Activated CD4-positive, alpha-beta T cell treated with anti-CD3 and anti-CD28 coated beads, Interleukin-10, Interleukin-2, amounts not matched to agents 100 ng/mL and 50 ng/mL, durations not matched to agents 16 hours and 8 hours (primary cell): ENCODE measurements at places on chromosomes 6 and 20.

GRCh38 chr6:7414811-7415210, 25.2 kb downstream of the RIOK1 start:
- DNase-seq = no peak

GRCh38 chr20:8356806-8357205, 224.7 kb downstream of the PLCB1 start:
- DNase-seq = no peak

- DNase-seq = peak; percentile 40
These were observed 41.8 kb upstream of the TOP1 start for GRCh38 chr20:40986774-40987173.

GRCh38 chr20:13736436-13737191, 48.1 kb downstream of the ESF1 start:
- DNase-seq = no peak

- no peak for DNase-seq
These were observed 36.2 kb downstream of the JAG1 start for GRCh38 chr20:10637563-10637962.

- DNase-seq = peak; percentile 44
These were observed 3.9 kb upstream of the SIGLEC1 start for GRCh38 chr20:3716195-3716834.

DNA sequence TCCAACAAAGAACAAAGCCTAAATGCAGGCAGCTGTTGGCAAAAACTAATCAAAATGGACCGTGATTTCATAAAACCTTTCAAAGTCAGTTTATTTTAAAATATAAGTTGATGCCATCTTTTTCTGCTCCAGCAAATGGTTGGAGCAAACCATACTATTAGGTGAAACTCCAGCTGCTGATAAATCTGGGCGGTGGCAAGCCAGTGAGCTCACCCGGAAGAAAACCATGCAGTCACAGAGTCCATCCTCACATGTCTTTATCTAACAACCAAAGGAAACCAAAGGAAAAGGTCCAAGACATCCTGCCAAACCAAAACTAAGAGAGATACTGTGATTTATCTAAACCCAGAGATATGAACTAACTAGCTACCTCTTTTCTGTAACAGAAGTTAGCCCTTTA, 72.6 kb downstream of the HIVEP2 start:
- no peak for DNase-seq

DNA sequence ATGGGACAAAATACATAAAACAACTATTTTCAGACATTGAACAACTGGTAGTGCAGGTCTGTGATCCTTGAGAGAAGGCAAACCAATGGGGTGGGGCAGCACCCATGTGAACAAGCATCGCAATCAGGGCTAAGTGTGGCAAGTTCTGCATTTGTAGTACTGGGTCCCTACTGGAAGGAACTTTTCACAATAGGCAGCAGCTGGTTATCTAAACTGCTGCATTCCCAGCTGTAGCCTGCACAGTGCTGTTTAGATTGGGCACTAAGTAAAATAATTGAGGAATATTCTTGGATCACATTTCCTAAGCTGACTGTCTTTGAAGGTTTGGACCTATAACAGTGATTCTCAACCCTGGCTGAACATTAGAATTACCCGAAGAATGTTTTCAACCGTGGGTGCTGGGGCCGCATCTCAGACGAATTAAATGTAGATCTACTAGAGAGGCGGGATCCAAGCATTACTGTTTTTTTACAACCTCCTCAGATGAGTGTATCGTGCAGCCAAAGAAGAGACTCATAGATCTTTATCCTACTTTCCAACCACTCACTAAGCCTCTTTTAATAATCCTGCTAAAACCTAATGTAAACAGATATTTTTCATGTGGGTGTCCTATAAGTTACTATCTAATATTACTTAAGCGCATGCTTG, 12.4 kb upstream of the MAP3K4 start:
- DNase-seq = no peak

GRCh38 chr6:166635013-166635970, 8.2 kb upstream of the RPS6KA2 start:
- DNase-seq = no peak

DNA sequence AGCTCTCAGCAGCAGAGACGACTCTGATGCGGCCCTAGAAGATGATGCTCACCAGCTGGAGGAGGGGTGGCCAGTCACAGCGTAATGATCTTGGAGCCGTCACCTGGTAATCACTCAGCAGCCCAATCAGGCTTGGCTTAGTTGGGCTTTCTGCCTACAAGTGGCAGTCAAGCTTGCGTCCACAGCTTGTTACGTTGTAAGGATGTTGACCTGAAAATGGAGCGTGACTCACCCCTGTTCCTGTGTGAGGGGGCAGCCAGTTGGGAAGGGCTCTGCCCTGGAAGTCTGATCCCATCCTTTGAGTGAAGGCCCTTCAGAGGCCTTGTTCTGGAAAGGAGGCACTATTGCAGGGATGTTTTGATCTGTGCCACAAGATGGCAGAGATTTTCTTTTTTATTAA, 49.8 kb downstream of the SPATA2 start:
- DNase-seq = peak; percentile 28

- no peak for DNase-seq
These were observed 8.7 kb downstream of the CST4 start for GRCh38 chr20:23680146-23680545.

- DNase-seq = no peak
These were observed 44.0 kb downstream of the SPDEF start for GRCh38 chr6:34511915-34512737.

GRCh38 chr20:41865938-41866337, 247.8 kb upstream of the CHD6 start:
- no peak for DNase-seq

GRCh38 chr20:53712212-53712977, 118.8 kb upstream of the ZNF217 start:
- DNase-seq = no peak

GRCh38 chr6:158793432-158793831, 25.7 kb downstream of the EZR start:
- peak; percentile 66 for DNase-seq

GRCh38 chr6:43268782-43269272, 25.5 kb downstream of the TTBK1 start:
- no peak for DNase-seq

GRCh38 chr6:135722190-135722589, 129.3 kb upstream of the PDE7B start:
- DNase-seq = no peak

GRCh38 chr6:111985202-111985731, 68.6 kb upstream of the CCN6 start:
- DNase-seq = peak; percentile 71

- DNase-seq = no peak
These were observed 41.5 kb downstream of the SENP6 start for GRCh38 chr6:75643173-75643572.

GRCh38 chr6:75490706-75491105, 2.9 kb downstream of the FILIP1 start:
- no peak for DNase-seq

DNA sequence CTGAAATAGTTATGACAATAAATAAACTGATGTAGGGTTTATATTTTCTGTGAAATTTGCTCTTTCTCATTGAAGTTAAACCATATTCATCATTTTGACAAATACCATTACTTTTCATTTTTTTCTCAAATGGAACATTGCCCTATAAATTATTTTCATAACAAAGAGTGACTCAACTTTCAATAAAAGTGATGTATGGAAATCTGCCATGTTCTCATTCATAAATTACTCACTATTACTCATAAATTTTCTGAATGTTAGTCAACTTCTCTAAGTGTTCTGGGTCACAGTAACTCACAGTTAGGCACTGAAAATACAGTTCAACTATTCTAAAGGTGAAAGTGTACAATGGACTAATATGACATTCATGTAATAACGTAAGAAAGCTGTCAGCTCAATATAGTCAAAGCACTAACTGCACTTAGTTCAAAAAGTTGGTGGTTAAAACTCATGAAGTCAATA, 19.0 kb upstream of the STX11 start:
- DNase-seq = peak; percentile 86

DNA sequence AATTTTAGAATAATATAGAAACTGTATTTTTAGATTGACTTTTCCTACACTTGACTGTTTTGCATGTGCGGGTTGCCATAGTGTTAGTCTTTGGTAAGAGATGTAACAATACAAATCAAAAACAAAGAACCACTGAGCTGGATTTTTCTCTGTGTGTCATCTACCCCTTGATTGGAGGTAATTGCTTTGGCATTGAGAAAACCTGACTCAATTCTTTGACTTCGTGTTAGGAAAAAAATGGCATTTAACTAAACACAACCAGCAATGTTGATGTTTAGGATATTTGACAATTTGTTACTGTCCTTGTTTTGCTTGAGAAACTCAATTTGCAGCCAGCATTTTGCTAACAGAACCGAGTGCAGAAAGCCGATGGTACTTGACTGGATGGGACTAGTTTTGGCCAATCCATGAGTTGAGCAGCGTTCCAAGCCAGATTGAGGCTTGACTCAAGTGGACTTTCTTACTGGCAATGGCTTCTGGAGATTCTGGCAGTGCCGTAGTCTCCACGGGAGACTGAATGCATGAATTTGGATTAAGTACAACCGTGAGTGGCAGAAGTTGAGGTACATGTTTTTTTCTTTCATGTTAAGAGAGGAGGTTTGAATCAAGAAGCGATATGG, 17.1 kb downstream of the TPBG start:
- no peak for DNase-seq

DNA sequence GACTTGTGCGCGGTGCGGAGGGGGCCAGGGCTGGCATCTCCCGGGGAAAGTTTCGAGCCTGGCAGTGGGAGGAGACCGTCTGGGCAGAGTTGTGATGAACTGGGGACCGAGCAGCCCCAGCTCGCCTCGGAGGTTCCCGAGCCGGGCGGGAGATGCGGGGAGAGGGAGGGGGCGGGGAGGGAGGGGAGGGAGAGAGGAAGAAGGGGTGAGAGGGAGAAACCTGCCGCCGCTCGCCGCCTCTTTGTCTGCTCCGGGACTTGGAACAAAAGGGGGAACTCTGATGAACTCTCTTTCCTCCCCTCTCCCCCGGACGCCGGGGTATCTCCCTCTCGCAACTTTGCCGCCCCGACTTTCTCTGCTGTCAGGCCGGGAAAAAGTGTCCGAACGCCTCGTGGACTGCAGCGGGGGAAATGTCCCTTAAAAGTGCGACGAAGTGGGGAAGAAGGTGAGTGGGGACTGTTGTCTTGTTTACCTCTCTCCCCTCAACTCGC, 72.7 kb downstream of the SOX4 start:
- no peak for DNase-seq

DNA sequence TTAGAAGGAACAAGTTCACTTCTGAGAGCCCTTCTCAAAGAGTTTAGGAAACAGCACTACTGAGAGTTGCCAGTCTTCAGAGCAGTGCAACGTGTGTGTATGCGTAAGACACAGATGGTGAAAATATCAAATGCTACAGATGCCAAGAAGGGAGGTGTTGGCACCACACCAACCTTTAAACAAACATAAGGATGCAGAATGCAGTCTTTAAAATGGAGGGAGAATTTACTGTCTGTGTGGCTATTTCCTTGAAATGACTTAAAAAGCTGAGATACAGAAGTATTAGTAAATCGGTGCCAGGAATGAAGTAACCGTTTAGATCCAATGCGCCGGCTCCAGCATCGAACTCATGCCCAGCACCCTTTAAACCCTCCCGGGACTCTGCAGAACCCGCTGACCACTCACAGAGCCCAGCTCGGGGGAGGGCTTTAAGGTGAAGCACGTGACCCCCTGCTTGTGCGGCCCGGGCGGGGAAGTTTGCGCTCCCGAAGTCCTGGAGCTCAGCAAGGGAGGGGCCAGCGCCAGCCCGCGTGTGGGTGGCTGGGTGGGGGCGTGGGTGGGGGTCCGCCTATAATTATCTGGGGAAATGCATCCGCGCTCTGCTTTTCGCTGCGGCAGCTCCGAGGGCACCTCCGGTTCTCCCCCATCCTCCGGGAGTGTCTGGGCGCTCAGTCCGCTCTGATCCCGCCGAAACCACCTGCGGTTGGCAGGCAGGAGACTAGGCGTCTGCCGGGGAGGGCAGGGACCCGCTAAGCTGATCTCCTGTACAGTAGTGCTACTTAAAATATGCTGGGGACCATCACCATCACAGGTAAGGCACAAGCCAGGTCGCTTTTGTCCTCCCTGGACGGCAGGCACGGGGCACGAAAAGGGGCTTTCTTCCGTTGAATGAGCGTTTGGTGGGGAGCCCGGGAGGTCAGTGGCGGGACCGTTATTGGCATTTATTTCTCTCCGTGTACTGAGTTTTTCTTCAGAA, 66.0 kb downstream of the ZBTB2 start:
- DNase-seq = peak; percentile 10

DNA sequence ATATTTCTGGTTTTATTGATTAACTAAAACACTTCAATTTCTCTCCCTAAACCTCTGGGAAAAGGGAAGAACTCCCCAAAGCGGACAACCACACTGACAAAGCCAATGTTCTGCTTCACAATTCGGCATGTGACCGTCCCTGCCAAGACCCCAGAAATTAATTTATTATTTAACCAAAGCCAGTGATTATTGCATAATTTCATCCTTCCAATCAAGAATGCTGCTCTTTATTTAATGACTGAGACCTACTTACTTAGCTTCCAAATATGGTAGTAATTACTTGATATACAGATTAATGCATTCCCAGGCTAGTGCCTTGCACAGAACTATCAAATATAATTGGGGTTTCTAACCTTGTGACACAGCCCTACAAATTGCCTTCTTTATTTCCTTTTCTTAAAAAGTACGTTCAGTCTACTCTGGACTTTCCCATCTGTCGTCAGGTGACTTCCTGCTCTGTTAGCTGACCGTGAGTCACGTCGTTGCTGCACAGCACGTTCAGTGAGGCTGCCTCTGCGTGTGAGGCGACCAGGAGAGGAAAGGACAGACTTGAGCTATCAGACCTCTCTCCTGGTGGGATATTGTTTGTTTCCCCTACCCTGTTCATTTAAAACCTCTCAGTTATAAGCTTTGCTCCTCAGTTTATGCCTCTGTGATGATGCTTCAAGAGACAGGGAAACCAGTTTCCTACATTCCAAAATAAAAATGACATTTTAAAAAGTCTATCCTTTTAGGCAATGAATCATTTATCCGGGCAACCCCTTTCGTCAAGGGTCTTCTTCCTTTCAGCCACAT, 55.7 kb upstream of the TNFAIP3 start:
- DNase-seq = peak; percentile 94

- DNase-seq = peak; percentile 39
These were observed 11.5 kb upstream of the TMC2 start for GRCh38 chr20:2524709-2525506.

DNA sequence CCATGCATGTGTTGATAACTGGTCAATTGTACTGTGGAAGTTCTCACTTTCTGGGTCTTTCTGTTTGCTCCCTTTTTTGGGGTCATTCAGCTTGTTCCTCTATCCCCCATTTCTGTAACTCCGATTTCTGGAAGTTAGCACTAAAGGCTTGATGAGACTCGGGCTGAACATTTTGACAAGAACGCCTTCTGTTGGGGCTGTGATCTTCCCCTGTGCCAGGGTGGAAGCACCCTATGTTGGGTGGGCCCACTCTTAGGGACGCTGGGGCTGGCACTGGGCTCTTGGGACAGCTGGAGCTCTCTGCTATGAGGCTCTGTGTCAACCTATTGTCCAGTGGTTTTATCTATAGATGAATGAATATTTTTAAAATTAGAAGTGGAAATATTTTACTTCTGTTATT, 60.1 kb upstream of the FRMD1 start:
- no peak for DNase-seq

DNA sequence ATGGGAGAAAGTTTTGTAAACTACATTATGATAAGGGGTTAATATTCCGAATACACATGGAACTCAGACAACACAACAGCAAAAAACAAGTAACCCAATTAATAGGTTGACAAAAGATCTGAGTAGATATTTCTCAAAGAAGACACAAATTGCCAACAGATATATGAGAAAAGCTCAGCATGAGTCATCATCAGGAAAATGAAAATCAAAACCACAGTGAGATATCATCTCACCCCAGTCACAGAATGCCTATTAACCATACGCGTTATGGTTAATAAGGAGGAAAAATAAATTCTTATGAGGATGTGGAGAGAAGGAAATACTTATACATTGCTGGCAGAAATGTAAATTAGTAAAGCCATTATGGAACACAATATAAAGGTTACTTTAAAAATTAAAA, 695.0 kb downstream of the COL12A1 start:
- no peak for DNase-seq
